Omental fat pad (tissue), 4 donors: ENCODE measurements at places on chromosomes 13 and 19. TPM values are rescaled to one million over a fixed set of nuclear protein-coding genes. Genes with fewer than 3 reads are reported as not detected.

DNA sequence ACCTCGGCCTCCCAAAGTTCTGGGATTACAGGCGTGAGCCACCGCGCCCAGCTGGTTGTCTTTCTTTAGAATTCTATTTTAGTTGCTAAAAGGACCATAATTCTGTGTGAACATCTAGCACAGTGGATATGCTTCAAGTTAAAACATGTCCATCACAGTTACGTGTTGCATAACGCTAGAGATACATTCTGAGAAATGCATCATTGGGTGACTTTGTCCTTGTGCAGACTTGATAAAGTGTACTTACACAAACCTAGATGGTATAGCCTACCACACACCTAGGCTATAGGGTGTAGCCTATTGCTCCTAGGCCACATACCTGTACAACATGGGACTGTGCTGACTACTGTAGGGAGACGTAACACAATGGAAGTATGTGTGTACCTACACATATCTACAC lies 35.4 kb downstream of the DOCK9 start:
- no peak for DNase-seq

DNA sequence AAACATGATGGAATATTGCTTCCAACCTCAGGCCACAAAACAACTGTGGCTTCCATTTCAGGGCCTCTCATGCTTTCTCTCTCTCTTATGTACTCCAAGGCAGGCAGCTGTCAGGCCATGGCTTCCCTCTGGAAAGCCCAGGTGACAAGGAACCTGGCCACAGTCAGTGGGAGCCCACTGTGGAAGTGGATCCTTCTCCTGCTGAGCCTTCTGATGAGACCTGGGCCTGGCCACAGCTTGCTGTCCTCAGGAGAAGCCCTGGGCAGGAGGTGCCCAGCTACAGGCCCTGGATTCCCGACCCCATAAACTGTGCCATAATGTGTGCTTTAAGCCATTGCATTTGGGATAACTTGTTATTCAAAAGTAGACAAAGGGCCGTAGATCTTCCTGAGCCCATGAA lies 71.2 kb downstream of the SPACA7 start:
- DNase-seq: no peak

GRCh38 chr13:42539670-42540069 lies 34.3 kb upstream of the TNFSF11 start:
- DNase-seq: no peak

GRCh38 chr13:33178209-33178840 lies 107.2 kb downstream of the STARD13 start:
- DNase-seq: no peak

GRCh38 chr19:12843999-12844732 lies 5.9 kb downstream of the MAST1 start:
- no peak for DNase-seq

GRCh38 chr13:46553886-46554858 lies 1.2 kb downstream of the LRCH1 start:
- peak; percentile 35 for DNase-seq

DNA sequence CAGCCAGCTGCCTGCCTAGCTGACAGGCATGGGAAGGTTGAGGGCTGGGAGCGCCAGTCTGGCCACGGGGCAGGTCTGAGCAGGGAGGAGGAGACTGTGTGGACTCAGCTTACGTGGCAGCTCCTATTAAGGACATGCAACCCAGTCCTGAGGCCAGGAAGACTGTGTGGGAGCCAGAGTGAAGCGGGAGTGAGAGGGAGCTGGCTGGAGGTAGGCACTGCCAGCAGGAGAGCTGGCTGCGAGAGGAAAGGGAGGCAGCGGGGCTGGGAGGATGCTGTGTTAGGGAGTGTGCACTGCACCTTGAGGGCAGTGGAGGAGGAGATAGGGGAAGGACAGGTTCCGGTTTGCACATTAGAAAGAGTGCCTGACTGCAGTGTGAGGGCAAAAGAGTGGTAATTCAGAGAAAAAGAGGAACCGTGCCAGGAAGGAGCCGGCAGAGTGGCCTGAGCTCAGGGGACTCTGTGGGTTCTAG lies 99.2 kb downstream of the SLC7A1 start:
- DNase-seq: no peak

GRCh38 chr13:40983725-40984667 lies 35.1 kb downstream of the ELF1 start:
- no peak for DNase-seq

DNA sequence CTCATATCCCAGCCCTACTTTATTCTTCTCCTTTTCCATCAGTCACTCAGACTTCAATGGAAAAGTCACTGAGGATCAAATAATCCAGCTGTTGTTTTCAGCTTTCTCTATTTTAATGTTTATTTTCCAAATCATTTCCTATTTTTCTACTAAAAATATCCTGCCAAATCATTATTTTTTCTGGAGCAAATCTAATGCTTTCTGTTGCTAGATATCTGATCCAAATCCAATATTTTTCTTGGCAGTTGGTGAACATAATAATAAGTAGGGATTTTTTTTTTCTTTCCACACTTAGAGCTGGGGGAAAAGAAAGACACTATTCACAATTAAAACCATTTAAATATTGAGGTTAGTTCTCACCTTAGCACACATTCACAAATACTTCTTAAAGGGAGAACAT lies 656.1 kb downstream of the DACH1 start:
- no peak for DNase-seq

BRSK1 gene
- 2.1 TPM for total RNA-seq

NXNL1 gene
- total RNA-seq: not detected

ZNF700 gene
- 10.3 TPM for total RNA-seq

ACP4 gene
- total RNA-seq: not detected

SLC6A16 gene
- total RNA-seq: 5.7 TPM
